ENCODE measurements at places on chromosomes 16 and 17.

DNA sequence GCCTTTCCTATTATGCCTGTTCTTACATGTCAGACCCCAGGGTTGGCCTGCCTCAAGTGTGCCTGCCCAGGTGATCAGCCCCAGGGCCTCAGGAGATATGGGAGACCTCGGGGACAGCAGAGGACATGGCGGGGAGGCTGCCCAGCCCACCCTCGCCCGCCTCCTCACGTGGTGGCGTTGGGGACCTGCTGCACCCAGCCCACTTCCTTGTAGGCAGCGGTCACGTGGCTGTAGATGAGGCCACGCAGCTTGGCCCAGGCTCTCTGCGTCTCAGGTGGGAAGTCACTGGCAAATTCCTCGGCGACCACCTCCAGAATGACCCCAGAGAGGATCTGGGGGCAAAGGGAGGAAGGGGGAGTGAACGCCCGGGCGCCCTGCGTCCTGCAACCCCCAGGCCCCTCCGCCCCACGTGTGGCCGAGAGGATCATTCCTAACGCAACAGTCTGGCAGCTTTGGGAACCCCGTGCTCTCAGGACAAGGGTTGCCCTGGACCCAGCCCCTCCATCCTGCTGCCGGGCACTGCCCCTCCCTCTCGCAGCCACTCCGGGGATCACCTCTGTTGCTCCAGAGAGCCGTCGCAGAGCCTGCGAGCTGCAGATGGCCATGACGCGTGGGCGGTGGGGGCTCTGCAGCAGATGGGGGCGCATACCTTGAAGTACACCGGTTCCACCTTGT lies 6.6 kb downstream of the CYGB start:
- DNase-seq, result no peak

DNA sequence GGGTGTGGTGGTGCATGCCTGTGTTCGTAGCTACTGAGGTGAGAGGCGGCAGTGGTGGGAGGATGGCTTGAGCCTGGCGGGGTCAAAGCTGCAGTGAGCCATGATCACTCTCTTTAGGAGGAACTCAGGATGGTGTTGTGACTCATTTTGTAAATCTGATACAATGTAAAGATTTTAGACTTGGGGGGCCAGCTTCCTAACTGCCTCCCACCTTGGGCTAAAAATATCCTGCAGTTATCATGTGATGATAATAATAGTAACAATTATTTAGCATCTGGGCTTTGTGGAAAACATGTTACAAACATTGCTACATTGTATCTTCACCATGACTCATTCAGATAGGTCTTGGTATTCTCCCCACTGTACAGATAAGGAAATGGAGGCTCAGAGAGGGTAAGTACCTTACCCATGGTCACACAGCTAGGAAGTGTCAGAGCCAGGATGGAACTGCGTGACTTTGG lies 7.4 kb downstream of the CTNS start:
- DNase-seq, result no peak

DNA sequence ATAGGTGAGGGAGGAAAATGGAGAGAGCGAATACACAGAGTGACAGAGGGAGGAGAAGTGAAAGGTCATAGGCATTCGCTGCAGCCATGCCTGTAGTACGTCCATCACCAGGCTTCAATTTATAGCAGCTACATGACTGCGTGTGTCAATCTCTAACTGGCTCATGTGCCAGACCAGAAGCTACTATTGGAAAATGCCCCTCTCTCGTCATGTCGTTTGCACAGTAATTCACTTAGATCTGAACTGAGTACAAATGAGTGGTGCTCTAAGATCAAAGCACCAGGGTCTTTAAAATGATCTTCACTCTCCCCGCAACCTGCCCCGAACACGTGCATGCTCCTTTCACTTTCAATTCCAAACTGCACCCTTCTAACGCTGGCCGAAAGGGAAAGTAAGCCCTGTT lies 51.3 kb downstream of the ADCY9 start:
- no peak for DNase-seq

DNA sequence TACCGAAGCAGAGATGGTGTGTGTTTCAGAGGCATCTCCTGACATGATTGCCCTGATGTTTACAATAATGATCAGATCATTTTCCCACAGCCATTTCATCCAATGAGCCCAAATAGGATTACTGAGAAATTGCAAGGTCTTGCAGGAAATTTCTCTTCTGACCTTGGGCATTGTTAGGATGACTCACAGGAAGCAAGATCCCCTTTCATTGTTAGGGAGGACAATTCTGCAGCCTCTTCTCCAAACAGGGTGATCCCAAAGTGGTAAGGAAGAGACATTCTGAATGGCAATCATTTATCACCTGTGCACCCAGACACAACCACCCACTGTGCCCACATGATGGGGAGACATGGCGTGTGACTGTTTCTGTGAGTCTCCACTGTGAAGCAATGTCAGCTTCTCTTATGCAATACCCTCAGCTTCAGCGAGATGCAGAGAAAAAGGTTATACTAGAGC lies 306.7 kb upstream of the XYLT1 start:
- peak; percentile 54 for DNase-seq

- DNase-seq, result no peak
These were observed 249.4 kb downstream of the FTO start for GRCh38 chr16:53953336-53953735.

DNA sequence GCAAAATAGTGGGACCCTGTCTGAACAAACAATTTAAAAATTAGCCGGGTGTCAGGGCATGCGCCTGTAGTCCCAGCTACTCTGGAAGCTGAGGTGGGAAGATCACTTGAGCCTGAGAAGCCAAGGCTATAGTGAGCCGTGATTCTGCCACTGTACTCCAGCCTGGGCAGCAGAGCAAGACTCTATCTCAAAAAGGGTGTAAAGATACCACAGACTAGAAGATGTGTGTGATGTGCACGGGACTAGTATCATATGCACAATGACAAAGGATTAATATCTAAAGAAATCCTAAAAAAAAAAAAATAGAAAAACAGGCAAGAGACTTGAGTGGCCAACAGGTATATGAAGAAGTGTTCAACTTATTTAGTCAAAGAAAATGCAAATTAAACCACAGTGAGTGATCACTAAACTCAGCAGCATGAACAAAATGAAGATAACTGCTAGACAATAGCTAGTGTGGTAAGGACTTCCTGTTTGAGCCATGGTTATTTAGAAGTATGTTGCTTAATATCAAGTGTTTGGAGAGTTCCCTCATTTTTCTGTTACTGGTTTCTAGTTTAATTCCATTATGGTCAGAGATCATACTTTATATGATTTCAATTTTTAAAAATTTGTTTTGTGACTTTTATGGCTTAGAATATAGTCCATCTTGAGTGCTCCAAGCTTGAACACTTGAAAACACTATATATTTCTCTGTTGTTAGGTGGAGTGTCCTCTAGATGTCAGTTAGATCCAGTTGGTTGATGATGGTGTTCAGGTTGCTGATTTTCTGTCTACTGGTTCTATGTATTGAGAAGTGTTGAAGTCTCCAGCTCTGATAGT lies 14.7 kb upstream of the SLX4 start:
- peak; percentile 17 for DNase-seq

GRCh38 chr16:49709057-49709456 lies 146.9 kb downstream of the ZNF423 start:
- DNase-seq, result no peak

DNA sequence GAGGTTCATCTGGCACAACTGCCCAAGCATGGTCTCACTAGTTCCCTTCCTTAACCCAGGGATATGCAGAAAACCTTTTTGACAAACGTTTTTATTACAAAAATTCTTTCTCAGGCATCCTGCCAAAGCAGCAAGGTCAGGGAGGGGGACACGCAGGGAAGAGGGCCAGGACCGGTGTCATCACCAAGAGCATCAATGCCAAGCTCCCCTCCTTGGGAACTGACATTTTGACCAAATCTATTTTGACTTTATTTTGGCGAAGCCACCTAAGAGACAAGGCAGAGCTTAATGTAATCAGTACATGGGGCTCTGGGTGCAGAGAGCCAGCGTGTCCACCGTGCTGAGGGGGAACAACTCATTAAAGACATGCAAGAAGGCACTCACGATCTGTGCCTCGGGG lies 265.2 kb downstream of the CBLN1 start:
- no peak for DNase-seq

GRCh38 chr16:7742626-7743025 lies 410.0 kb downstream of the RBFOX1 start:
- no peak for DNase-seq

GRCh38 chr17:75751676-75752404 lies 13.2 kb downstream of the GALK1 start:
- no peak for DNase-seq

DNA sequence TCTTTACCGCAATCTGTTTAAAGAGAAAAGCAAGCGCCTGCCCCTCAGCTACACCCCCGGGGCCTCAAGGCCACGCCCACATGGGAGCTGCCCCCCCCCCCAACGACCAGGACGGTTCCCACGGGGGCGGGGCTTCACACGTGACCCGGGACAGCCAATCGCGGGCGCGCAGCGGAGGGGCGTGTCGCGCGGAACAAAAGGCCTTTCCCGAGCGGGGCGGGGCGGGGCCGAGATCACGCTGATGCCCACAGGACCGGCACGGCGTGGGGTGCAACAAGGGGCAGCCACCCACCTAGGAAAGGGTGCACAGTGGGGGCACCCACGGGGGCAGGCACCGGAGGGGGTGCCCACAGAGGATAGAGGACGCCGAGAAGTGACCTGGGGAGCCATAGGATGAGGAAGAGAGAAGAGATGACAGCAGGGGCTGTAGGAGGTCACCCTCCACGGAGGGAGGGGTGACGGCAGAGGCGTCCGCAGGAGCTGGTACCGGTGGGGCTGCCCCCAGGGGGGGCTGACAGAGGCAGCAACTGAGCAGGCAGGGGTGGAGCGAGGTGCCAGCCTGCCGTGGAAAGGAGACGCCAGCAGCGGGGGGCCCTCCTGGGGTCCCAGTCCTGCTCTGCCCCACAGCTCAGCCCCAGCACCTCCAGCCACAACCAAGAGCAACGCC lies 6.2 kb downstream of the UNKL start:
- peak; percentile 73 for DNase-seq

GRCh38 chr16:53744449-53744848 lies 40.5 kb downstream of the FTO start:
- peak; percentile 62 for DNase-seq

- no peak for DNase-seq
These were observed 61.7 kb downstream of the MARF1 start for GRCh38 chr16:15581127-15581815.

- peak; percentile 8 for DNase-seq
These were observed 19.6 kb downstream of the ATF7IP2 start for GRCh38 chr16:10405386-10405939.

GRCh38 chr16:57897053-57897784 lies 73.7 kb downstream of the CNGB1 start:
- DNase-seq, result no peak

DNA sequence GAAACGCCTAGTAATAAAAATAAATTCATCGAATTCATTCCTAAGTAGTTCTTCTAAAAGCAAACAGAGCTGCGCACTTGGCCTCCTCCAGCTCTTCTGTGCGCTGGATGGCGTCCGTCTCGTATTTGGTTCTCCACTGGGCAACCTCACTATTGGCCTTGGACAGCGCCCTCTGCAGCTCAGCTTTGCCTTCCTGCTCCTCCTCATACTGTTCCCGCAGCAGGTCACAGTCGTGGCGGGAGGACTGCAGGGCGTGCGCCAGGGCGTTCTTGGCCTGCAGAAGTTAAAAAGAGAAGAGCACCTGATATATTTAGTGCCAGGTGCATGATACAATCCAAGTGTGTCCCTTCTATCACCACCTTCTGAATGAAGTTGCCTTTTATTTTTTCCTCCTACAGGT lies 21.8 kb downstream of the MYH3 start:
- no peak for DNase-seq

GRCh38 chr16:18062713-18063112 lies 273.8 kb downstream of the NPIPA8 start:
- no peak for DNase-seq

- DNase-seq, result peak; percentile 34
These were observed 5.6 kb downstream of the SF3B3 start for GRCh38 chr16:70529051-70529777.

DNA sequence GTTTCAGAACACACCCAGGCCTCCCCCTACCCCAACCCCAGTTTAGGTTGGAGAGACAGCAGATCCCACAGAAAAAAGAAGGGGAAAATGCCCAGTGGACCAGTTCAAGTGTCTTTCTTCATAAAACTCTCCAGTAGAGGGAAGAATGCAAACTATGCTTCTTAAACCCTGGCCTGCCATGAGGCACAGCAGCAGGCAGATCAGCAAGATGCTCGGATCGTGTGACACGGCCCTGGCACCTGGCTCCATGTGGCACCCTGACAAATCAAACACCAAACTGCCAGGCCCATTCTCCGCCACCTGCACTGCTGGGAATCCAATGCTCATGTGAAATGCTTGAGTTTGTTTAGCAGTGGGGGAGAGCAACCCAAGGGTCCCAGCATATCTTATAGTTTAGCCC lies 166.8 kb downstream of the SOX9 start:
- no peak for DNase-seq

DNA sequence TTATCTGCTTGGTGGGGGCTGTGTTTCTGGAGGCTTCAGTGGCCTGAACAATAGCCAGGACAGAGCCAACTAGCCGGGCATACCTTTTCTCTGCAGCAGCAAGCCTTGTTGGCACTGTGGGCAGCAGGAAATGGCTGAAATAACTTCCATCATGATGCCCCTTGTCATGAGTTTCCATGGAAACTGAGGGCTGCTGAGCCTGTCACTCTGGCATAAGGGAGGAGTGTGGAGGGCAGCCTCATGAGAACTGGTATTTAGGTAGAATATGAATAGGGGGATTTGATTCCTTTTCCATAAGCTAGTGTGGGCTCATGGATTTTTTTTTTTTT lies 39.4 kb downstream of the PLCG2 start:
- no peak for DNase-seq

Measured in SW480 (cell line).